ENCODE measurements at places on chromosomes 11 and 22.
A peak's percentile ranks its signal among the peaks of the same experiment; 100 is the strongest.

GRCh38 chr22:21029486-21030025, 2.8 kb downstream of the SLC7A4 start:
- DNase-seq, result no peak

GRCh38 chr11:14577292-14577691, 57.1 kb upstream of the PSMA1 start:
- DNase-seq, result no peak

- DNase-seq, result no peak
These were observed 47.3 kb downstream of the TSPAN18 start for GRCh38 chr11:44774108-44774507.

- peak; percentile 60 for DNase-seq
These were observed 217.0 kb downstream of the DYNC2H1 start for GRCh38 chr11:103326070-103326794.

DNA sequence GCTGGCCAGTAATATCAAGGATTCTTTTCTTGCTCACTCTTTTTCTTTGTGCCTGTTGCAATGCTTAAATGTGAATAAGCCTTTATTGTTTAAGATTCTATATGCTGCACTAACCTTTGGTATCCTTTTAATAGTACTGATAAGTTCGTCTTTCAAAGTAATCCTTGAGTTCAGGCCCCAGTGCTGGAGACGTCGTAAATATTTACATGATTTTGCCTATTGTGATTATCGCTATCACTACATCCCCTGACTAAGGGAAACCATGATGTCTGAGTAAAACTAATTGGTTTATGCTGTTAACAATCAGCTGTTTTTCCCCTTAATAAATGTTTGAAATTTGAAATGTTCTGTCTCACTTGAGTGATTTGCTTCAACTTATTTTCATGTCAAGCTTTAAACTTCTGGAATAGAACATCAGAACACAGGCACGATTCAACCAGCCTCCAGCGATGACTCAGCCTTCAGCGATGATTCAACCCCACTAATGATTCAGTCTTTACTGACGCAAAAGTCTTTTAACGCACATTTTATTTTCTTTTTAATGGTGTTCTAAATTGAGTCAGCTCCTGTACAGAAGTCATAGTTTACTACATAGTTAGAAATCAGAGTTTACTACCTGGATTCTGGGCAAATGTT, 3.9 kb downstream of the HTATIP2 start:
- peak; percentile 90 for DNase-seq

DNA sequence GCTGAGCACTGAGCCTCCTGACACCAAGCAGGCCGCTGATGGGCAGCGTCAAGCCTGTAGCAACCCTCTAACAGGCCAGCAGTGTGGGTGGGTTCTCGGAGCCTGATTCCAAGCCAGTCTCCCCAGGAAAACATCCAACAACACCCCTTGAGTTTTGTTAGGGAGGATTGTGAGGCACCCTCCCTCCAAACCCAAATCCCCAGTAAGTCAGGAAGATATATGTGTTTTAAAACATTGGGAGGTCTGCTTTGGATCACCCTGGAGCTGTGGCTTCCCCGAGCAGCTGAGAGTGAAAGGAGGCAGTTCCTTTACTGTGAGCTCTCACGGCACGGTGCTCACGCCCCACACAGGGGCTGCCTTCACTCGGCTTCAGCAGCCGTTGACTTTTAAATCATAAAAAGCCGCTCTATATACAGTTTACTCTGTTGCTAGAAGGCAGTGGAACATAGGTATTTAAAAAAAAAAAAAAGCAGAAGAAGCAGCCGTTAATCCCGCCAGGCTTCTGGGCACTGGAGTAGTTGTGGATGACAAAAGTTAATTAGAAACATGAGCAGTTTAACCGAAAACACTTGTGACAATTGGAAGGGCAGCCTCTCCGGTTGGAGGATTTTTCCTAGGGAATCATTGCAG, 218.6 kb downstream of the NAV2 start:
- peak; percentile 33 for DNase-seq

DNA sequence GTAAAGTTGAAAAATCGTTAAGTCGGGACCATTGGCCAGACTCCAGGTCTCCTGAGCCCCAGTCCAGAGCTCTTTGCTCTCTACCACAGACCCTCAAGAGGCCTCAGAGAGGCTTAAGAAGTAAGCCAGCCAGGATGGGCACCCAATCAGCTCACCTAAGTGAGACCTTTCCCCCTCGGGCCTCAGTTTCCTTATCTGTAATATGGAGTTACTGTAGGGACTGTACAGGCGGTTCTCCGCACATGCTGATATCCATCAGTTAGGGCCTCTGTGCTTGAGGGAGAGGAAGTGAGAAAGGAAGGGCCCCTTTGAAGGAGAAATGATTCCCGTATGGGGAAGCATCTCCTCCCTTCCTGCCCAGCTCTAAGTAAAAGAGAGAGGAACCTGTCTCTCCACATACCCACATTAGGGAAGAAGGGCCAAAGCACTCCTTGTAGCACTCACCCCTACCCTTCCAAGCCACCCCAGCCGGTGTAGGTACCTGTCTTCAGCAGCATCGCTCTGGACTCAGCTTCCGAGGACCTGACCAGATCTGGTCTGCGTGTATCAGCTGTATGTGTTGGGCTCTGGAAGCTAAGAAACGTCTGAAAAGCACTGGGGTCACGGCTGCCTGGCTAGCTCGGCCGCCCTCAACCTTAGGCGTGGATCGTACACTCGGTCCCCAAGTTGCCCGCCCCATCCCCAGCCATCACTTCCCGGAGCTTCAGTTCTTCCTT, 653 bp downstream of the NAGA start:
- DNase-seq, result no peak

DNA sequence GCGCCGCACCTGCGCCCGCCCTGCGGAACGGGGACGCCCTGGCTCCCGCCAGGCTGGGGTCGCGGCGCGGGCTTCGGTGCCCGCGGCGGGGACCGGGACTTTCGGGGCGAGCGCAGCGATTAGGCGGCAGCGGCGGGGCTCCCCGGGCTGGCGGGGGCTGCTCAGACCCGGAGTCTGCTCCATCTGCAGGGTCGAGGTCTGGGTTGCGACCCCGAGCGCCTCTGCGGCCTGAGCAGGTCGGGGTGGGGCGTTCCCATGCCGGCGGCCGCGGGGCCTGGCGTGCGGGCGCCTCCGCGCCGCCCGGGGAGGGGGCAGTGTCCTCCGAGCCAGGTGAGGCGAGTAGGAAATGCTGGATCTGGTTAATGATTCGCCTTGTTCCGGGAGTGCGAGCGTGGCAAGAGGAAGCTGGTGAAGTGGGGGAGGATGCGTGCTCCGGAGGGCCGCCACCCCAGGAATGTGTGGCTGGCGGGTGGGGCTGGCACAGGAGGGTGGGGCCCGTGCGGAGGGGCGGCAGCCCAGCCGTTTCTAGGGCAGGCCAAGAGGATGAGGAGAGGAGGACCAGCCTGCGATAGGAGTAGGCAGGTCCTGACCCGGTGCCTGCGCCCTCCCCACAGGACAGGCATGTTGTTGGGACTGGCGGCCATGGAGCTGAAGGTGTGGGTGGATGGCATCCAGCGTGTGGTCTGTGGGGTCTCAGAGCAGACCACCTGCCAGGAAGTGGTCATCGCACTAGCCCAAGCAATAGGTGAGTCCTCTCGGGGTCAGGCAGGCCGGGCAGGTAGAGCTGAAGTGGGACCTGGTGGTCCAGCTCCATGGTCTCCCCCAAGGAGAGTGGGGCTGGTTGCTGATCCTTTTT, 606 bp downstream of the RASSF7 start:
- peak; percentile 56 for DNase-seq

GRCh38 chr22:38171927-38172831, 9.5 kb downstream of the PLA2G6 start:
- DNase-seq, result no peak

DNA sequence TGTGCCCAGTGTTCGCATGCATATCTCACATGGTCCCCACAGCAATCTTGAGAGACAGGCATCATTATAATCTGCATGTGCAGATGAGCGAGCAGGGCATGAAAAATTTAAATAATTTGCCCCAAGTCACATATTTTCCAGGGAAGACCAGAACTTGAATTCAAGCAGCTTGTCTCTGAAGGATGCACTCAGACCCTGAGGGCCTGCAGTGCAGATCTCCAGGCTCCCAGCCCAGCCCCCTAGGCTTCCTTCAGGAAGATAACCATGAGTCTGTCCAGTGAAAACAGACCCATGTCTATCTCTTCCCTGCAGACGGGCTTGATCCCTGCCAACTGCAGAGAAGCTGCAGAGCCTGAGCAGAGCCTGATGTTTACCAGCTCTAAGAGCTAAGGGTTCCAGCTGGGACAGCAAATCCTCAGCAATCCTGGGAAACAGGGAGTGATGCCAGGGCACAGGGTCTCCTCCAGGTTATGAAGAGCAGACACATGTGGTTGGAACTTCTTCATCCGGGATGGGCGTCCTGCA, 55.1 kb downstream of the NAV2 start:
- DNase-seq, result no peak

DNA sequence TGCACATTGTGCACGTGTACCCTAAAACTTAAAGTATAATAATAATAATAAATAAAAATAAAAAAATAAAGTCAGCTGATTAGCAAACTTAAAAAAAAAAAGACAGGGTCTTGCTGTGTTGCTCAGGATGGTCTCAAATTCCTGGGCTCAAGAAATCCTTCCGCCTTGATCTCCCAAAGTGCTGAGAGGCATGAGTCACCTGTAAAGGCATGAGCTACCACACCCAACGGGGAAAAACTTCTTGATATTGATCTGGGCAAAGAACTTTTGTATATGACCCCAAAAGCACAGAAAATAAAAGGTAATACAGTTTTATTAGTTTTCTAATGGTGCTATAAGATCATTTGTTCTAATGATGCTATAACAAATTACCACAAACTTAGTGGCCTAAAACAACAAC, 46.1 kb downstream of the ENTHD1 start:
- DNase-seq, result no peak

DNA sequence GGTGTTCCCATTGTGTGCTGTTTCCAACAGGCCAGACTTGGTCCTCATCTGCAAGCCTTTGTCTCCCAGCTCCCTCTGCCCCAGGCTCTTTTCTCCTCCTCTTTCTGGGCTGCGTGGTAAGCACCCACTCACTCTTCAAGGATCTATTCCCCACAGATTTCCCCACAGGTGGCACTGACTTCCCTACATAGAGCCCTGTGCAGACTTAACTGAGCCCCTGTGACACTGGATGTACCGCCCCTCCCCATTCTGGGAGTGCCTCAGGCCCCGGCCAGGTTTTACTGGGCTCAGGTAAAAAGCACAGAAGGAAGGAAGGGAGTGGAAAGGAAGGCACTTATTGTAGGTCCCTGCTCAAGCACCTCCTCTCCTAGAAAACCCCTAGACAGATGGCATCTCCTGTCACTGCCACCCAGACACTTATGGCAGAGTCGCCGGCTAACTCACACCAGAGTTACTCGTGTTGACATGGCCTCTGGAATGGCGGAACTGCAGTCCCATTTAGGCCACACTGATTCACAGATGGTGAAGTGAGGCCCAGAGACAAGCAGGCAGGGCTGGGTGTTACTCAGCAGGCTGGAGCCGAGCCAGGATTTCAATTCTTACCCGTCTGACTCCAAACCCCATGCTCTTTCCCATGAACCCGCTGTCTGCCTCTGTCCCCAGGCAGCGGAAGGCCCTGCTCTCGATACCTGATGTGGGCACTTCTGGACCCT, 47.2 kb downstream of the LRRC32 start:
- DNase-seq, result no peak

DNA sequence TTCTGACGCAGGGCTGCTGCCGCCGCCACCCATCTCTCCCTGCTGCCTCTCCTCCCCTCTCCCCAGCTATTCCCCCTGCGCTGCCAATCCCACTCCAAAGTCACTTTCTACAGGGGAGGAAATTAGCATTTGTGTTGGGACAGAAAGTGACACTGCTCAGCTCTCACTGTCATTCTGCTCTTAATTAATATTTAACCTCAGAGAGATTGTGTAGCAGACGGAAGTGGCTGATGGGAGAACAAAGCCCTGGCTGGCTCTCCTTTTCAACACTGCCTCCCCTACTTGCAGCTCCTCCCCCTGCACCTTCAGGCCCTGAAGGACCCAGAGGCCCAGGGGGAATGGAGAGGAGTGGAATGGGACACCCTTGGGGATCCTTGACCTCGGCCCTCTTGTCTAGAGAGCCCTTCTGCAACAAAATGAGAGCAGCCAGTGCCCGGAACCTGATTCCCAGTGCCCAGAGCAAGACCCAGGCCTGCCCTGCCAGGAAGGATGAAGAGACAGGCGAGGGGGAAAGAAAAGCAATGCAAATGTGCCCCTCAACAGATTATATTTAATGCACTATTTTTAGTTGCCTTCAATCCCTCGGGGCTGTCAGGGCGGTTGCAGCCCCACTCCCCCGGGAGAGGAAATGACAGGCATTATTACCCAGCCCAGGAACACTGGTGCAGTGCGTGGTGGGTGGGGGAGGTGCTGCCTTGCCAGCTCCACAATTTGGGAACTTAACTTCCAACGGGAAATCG, 14.6 kb upstream of the NRGN start:
- DNase-seq, result no peak

DNA sequence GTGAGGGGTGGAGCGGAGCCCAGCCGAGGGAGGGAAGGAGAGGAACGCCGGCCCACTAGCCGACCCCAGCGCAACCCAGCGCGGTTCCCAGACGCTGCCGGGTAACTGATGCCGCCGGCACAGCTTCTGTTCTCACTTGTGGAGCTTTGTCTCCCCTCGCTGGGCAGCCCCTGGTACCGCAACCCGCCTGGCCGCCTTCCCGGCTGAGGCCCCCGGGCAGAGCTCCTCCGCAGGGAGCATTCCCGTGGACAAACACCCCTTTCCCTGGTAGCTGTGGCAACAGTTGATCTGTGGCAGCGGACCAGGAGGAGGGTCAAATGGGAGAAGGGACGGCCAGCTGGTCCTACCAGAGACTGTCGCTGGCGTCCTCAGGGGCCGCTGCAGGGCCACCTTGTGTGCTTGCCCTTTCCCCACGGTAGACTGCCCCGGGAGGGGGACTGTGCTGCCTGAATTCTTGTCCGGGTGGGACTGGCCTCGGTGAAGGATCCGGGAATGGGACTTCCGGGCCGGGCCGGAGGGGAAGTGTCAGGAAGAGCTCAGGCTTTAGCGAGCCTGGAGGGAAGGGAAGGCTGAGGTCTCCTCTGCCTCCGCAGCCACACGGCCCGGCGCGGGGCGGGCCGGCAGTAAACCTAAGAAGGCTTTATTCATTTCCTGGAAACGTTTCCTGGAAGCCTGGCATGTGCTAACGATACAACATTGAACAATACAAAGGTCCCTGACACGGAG, 468.0 kb downstream of the OPCML start:
- peak; percentile 66 for DNase-seq

- no peak for DNase-seq
These were observed 71.3 kb upstream of the LARGE1 start for GRCh38 chr22:33991620-33992019.

GRCh38 chr11:15807827-15808226, 548.5 kb downstream of the SOX6 start:
- DNase-seq, result no peak

DNA sequence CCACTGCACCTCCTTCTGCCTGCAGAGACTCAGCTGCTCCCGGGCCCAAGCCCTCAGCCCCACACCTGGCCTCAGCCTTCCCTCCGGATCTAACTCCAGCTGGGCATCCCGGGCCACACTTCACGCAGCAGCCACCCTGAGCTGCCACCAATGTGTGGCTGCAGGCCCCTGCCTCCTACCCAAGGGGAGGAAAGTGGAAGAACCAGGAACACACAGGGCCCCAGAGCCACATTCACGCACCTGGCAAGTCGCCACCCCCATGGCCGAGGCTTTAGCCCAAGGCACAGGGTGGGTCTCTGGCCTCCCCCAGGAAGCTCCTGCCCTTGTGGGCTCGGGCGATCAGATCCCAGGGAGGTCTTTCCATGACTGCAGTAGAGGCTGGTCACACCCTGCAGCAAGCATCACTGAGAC, 345.6 kb downstream of the CTTN start:
- DNase-seq, result no peak

- DNase-seq, result no peak
These were observed 22.2 kb downstream of the NUP50 start for GRCh38 chr22:45185718-45186514.
